ENCODE measurements at places on chromosomes 7 and 10.

GRCh38 chr7:26627891-26628341 is 236.5 kb downstream of the SKAP2 start:
- DNase-seq, result peak; percentile 65

- no peak for DNase-seq
Measured at GRCh38 chr10:21114683-21115082, 217.6 kb upstream of the NEBL start.

DNA sequence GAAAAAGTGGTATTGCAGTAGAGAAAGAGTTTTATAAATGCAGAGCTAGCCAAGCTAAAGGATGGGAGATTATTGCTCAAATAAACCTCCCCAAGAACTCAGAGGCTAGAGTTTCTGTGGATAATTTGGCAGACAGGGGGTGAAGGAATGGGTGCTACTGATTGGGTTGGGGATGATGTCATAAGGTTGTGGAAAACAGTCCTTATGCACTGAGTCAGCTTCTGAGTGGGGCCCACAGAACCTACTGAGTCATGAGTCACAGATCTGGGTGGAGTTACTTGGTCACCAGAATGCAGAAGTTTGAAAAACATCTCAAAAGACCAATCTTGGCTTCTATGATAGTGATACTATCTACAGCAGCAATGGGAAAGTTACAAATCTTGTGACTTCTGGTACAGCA is 1146.7 kb downstream of the TYW1 start:
- no peak for DNase-seq

GRCh38 chr7:7720193-7720592 is 1.8 kb upstream of the RPA3 start:
- no peak for DNase-seq

- no peak for DNase-seq
Measured at GRCh38 chr10:92238586-92239098, 52.2 kb downstream of the CPEB3 start.

- no peak for DNase-seq
Measured at GRCh38 chr7:34849986-34850385, 187.3 kb downstream of the DPY19L1 start.

GRCh38 chr7:87318741-87319140 is 26.7 kb upstream of the CROT start:
- no peak for DNase-seq

- no peak for DNase-seq
Measured at GRCh38 chr7:155701972-155702544, 57.6 kb downstream of the RBM33 start.

DNA sequence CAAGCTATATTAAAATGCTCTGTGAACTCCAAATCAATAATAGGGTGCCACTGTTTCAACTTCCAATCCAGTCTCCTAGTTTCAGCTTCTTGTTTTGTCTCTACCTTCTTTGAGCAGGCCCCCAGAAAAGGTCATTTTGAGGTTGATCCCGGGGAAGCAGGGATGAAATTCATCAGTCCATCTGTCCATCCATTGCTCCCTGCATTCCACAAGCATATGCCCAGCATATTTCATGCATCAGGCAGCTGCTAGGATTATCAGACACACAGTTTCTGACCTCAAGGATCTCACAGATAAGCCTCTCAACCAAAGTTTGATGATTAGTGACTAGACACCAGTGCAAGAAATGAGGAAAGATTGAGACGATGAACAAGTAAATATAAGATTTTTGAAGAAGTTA is 186.6 kb upstream of the PDE1C start:
- DNase-seq, result no peak

DNA sequence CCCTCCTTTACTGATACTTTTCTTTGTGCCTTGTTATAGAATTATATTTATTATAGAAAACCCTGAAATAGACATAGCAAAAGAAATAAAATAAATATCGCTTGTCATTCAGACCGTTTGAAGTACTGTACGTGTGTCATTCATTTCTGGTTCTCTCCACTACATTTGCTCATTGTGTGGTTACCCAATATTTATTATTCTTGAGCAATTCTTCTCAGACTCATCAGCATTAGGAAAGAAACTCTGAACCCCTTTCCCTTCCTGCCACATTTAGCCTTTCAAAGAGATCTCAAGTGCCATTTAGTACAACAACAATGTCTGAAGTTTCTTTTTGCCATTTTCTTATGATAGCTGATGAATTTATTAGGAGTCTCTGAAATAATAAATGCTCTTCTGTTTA is 154.1 kb downstream of the KIAA1217 start:
- DNase-seq, result no peak

DNA sequence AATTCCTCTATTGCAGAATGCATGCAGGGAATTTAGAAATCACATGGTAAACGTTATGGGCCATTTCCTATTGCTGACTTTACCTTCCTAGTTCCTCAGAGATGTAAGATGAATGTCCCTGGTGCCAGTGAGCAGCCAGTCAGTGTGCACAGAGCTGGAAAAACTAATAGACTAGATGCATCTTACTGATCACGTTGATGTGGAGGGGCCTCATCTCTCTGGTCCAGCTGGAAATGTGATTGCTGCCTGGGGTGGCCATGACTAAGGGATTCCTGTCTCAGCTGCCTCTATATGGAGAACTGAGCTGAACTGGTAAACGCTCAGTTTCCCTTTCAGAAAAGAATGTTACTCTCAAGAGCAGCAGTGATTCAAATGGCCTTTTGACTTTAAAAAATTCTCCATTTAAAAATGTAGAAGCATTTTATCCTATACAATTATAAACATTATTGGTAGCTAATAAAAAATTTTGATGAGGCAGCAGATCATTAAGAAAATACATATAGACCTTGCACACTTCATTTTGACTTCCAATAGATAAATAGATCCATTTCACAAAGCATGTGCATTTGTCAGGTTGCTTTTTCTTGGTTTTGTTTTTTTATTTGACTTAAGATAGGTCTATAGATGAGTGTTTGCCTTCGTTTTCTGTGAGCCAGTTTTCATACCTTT is 80.5 kb upstream of the INSYN2A start:
- DNase-seq, result no peak

- DNase-seq, result no peak
Measured at GRCh38 chr10:89207181-89207800, at the start of gene CH25H. Gene CH25H (minus strand): TSS chr10:89207317. CDS start chr10:89207292, 25 bp downstream.

GRCh38 chr10:11691319-11691755 is 50.8 kb upstream of the ECHDC3 start:
- no peak for DNase-seq

- no peak for DNase-seq
Measured at GRCh38 chr7:137692399-137692798, 154.4 kb downstream of the DGKI start.

Measured in upper lobe of left lung (tissue), 6 donors.